ENCODE measurements at places on chromosomes 2 and 18. TPM values are rescaled to one million over a fixed set of nuclear protein-coding genes. Genes with fewer than 3 reads are reported as not detected.

GRCh38 chr18:11908182-11909060 is at the start of gene MPPE1:
TSS of gene MPPE1 (minus strand) at chr18:11908317. CDS start at chr18:11897264, 11,053 bp downstream.
- DNase-seq, result peak; percentile 96

DNA sequence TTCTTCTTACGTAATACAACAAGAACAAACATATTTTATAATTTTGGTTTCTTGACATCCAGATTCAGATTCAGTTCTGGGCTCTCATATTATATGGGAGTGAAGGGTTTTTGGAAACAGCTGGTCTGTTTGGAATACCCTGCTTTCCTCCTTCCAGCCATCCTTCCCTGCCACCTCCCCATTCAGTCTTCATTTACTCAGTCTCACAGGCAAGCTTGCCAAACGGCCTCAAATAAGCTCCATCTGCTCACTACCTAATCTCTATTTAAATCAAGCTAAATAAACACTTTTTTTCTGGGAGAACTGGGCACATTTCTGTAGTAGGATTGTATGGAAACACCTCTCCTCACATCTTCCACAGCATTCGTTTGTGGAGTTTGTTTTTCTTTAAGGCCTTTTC is 147.5 kb downstream of the RND3 start:
- DNase-seq, result peak; percentile 40

LYPD1 gene
- total RNA-seq, result 0.11 TPM

HSPD1 gene
- total RNA-seq, result 151 TPM

ARL4C gene
- 2.4 TPM for total RNA-seq

MARS2 gene
- 5.8 TPM for total RNA-seq

EVX2 gene
- not detected for total RNA-seq

Data from GM23248 (cell line).